LHCN-M2 (cell line): ENCODE measurements at places on chromosomes 5 and 9.

DNA sequence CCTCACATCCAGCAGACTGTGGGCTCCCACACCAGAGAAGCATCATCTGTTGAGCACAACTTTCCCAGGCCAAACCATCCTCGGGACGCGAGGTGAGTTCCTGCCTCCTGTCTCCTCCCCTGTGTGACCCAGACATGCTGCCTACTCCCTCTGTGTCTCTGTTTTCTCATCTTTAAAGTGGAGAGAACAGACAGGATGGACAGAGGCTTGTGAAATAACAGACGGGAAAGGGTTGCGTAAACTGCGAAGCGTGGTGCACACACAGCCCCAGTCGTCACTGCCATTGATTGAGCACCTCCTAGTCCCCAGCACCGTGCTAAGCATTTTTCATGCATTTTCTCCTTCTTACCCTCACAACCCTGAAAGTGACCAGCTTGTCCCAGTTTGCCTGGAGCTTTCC lies 52.1 kb upstream of the LMX1B start:
- DNase-seq = no peak

GRCh38 chr5:114362197-114362976 lies 517 bp downstream of the KCNN2 start:
- DNase-seq = no peak

GRCh38 chr5:169415948-169416347 lies 115.0 kb upstream of the SLIT3 start:
- no peak for DNase-seq

DNA sequence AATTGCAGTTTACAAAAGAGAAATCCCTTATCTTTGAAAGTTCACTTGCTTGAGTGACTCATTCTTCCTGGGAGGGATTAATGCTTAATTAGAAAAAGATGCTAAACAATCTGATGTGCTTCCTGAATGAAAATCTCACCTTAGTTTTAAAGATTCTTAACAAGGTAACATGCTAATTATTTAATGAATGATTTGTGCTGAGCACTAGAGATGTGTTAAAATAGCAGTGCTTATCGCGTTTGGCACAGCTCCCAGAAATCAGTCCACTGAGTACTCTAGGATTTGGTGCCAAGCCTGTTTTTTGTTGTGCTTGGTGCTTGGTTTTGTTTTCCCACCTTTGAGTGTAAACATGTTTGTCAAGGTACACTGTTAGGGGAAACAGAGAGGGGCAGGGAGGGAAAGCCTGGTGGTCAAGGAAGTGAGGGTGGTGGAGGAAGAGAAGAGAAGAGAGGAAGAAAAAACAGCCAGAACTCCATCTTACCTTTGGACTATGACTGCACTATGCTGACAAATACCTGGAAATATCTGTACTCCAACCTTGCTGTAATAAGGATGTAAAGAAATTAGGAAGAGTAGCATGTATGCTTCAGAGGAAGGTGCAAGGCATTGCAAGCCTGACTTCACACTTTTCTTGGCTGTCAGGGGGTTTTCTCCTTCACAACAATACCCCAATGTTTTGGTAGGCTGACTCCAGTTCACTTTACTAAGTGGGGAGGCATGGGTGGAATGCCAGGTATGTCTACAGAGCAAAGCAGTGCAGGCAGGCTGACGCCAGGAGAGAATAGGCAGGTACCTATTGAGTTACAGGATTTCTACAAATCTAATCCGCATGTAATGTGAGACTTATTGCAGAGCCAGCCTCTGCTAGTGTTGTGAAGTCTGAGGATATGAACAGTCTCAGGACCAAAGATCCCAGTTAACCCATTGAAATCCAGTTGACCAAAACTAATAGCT lies 157.2 kb upstream of the ISL1 start:
- DNase-seq = no peak

- DNase-seq = no peak
Measured at GRCh38 chr9:94168203-94169000, 84.1 kb downstream of the PTPDC1 start.

DNA sequence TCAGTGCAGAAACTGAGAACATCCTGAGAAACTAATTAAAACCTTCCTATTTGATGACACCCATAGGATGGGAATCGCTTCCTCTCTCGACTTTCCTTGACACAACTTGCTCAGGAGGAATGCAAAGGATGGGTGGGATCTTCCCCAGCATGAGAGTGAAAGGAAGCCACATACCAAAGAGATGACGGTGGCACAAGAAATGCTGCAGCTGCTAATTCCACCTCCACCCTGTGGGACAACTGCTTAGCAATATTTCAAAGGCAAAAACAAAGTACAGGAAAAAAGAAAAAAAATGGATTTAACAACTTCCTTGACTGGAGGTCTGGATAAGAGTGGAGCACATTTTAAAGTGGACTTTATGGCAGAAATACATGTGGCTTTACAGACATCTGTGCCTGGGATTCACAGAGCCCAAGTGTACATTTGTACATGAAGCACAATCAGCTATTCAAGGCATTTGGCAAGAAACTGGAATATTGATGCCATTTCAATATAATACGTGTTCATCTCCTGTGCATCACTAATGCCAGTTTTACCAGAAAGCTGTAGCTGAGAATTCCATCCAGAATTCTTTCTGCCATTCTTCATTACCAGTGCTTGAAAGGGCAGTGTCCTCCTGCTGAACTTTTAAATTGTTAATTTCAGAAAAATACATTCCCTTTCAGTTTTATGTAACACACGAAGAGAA lies 359.2 kb upstream of the ACTBL2 start:
- DNase-seq = peak; percentile 100

- DNase-seq = peak; percentile 19
Measured at GRCh38 chr9:90142580-90142979, 500.0 kb downstream of the DIRAS2 start.

DNA sequence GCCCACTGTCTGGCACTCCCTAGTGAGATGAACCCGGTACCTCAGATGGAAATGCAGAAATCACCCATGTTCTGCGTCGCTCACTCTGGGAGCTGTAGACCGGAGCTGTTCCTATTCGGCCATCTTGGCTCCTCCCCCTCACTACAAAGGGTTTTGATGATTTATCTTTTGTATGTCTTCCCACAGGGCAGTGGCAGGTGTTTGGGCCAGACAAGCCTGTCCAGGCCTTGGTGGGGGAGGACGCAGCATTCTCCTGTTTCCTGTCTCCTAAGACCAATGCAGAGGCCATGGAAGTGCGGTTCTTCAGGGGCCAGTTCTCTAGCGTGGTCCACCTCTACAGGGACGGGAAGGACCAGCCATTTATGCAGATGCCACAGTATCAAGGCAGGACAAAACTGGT lies 9.4 kb downstream of the BTNL8 start:
- DNase-seq = no peak

- DNase-seq = no peak
Measured at GRCh38 chr5:122559676-122560075, 215.2 kb upstream of the SNX2 start.

GRCh38 chr9:137149942-137150616 lies 11.1 kb downstream of the GRIN1 start:
- DNase-seq = no peak

DNA sequence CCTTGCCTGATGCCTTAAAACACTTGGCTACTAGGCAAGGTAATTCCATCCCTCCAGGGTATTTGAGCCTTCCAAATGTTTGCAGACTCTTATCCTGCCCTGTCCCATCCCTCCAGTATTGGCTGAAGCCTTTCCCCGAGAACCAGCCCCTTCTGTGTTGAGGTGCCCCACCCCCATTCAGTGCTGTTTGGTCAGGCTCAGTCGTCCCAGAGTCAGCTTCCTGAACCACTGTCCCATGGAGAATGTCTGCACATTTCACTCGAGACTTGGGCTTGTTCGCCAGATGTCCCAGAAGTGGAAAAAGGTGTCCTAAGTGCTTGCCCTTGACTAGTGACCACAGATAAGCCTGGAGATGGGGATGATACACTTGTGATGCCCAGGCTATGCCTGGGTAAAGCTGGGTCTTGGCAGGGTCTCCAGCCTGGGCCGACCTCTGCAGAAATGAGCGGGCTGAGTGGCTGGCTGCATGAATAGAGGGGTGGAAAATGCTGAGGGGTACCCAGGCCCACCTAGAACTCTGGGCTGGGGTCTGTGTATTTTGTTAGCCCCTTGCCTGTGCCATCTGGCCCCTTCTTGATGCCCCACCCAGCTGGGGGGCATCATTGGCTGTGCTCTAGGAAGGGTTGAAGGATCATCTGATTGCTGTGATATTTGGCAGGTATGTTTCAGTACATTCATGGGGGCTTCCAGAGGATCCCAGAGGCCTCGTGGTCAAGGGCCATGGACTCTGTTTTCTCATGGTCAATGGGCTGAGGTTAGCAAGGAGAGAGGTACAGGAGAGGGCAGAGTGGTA lies 178.4 kb downstream of the MACROH2A1 start:
- no peak for DNase-seq

GRCh38 chr5:174798551-174798951 lies 74.2 kb downstream of the MSX2 start:
- DNase-seq = no peak

DNA sequence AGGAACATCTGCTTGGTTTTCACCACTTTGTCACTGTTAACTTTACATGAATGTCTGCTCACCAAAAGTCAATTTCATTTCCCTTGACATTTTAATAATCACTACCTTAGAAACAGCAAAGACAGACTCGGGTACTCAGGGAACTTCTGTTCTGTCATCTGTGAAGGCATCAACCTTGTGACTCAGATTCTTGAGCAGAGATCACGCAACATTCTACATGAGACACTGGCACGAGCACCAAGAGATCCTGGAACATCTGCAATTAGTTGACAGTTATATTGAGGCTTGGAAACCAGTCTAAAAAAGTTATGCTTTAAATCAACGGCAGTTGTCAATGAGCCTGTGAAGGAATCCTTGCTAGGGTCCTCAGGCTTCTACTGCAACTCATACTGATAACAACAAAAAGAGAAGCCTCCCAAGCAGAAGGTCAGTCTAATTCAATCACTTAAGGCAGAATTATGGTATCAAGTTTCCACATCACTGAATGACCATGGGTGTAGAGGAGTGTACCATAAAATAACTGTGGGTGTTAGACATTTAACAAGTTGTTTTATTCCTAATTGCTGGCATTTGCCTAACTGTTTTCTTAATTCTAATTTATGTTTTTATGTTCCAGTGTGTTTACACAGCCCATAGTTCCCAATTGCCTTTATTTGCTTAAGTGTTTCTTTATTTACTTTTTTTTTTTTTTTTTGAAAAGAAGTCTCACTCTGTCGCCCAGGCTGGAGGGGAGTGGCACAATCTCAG lies 3.3 kb upstream of the PBX3 start:
- DNase-seq = peak; percentile 76

DNA sequence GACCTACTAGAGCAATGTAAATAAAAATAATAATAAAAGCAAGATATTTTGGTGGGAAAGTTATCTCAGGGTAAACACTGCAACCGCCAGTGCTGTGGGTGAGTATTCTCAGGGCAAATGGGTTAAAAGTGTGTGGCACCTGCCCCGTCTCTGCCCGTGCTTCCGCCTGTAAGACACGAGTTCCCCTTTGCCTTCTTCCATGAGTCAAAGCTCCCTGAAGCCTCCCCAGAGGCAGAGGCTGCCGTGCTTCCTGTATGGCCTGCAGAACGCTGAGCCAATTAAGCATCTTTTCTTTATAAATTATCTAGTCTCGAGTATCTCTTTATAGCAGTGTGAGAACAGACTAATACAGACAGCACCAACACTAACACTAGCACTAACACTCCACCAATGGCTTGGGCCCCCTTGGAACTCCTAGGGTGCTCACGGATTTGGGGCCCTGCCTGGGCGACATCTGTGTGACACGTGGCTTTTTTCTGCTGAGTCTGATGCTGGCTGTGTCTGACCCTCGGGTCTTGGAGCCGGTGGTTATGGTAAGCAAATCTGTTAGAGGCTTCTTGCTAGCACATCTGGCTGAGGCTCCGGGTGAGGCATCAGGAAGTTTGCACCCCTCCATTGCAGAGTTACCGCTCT lies 10.6 kb downstream of the PLEKHG4B start:
- DNase-seq = no peak

- DNase-seq = peak; percentile 94
Measured at GRCh38 chr5:111984044-111984443, 227.1 kb upstream of the NREP start.

GRCh38 chr5:10836986-10837385 lies 76.0 kb upstream of the DAP start:
- no peak for DNase-seq

GRCh38 chr9:137435980-137436760 lies 5.0 kb downstream of the ENTPD8 start:
- peak; percentile 85 for DNase-seq

DNA sequence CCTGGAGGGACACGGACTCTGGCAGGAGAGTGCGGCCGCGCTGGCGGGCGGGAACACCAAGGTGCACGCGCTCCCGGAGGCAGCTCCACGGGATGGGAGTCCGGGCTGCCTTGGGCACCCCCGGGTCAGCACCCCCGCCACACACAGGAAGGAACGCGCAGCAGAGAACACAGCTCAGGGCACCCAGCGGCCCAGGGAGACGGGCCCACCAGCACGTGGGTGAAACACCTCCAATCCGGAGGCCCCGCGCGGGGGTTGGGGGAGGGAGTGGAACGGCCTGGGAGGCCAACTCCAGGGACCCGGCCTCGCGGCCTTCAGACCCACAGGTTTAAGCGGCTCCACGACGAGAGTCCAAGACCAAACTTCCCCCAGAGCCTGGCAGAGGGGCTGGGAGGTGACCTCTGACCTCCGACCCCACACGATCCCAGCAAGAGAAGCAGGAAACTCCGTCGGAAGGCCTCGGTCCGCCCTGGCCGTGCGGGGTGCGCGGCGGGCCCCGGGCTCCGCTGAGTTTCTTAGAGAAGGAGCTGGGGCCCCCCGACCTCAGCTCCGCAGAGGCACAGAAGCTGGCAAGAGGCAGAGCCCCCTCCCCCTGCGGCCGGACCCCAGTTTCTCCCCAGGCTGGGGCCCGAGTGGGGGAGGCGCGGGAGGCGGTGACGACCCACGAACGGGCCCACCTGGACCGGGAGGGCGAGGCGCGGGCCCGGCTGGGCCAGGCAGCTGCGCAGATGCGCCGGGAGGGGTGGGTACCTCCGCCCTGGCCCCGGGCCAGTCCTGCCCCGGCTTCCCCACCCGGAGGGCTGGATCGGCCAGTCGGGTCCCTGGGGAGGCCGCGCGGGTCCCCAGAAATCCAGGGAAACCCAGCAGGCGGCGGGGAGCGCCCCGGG lies 851 bp downstream of the NACC2 start:
- peak; percentile 44 for DNase-seq

DNA sequence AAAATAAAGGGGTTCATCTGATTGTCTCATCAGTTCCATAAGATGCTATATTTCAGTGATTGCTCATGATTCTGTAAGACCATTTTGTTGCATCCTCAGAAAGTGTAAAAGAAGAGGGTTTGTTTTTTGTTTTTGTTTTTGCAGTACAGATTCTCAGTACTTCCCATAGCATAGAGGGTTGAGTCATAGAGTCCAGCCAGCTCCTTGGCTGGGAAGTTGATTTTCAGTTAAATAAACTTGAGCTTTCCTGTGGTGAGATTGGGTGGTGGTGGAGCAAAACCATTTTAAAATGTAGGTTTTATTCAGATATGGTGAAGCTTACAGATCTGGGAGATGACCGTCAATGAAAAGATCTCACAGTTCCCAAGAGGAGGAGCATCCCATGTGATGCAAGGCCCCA lies 48.2 kb downstream of the DAPK1 start:
- peak; percentile 54 for DNase-seq

- no peak for DNase-seq
Measured at GRCh38 chr5:113202746-113203716, 226.4 kb downstream of the DCP2 start.

GRCh38 chr5:102753889-102754766 lies 977 bp upstream of the PAM start:
- no peak for DNase-seq

GRCh38 chr5:146402949-146403348 lies 44.2 kb upstream of the TCERG1 start:
- DNase-seq = no peak
